ENCODE measurements at places on chromosomes 5 and 9.

DNA sequence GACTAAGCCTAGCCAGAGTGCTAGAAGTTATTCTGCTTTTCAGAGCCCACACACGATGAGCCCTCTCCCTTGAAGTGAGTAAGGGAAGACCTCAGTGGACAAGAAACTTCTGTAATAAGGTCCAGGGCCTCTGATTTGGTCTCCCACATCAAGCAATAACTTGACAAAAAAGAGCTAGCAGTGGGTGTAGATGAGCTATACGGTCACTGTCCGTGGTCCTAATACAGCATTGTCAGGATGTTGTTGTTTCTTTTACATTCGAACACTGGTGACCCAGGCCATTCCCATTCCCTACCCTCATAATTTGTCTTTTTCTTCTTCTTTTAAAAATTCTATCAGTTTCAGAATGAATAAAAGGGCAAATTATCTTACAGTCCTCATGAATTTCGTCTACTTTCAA, 5.2 kb downstream of the PCSK1 start:
- no peak for DNase-seq

- no peak for DNase-seq
These were observed 145.1 kb downstream of the NXNL2 start for GRCh38 chr9:88680041-88680440.

DNA sequence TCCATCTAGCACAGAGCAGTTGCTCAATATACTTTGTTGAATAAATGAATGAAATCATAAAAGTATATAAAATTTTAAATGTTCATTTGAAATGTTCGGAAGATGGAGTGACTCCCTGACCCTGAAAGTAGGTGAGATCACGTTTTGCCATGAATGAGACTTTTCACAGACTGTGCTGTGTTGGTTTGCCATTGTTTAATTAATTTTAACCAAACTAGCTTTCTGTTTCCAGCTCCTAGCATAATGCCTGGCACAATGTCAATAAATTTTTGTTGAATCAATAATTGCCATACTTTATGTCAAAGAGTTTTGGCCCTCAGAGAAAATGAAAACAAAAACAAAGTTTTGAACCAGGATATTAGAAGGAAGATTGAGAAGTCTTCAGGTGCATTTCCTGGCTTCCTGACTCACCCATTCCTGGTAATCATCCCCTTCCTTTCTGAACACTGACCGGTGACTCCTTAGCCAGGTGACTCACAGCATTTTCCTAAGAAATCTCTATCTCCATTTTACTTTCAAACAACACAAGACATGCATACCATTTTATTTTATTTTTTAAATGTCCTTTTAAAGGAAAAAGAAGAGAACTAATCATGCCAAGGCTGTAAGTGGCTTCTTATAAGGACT, 15.1 kb downstream of the SLC28A3 start:
- DNase-seq = no peak

- DNase-seq = no peak
These were observed 460.4 kb downstream of the CDH9 start for GRCh38 chr5:26578002-26578401.

GRCh38 chr9:14372437-14373335, 58.7 kb upstream of the NFIB start:
- no peak for DNase-seq

GRCh38 chr5:53343187-53343586, 137.2 kb upstream of the FST start:
- DNase-seq = no peak

DNA sequence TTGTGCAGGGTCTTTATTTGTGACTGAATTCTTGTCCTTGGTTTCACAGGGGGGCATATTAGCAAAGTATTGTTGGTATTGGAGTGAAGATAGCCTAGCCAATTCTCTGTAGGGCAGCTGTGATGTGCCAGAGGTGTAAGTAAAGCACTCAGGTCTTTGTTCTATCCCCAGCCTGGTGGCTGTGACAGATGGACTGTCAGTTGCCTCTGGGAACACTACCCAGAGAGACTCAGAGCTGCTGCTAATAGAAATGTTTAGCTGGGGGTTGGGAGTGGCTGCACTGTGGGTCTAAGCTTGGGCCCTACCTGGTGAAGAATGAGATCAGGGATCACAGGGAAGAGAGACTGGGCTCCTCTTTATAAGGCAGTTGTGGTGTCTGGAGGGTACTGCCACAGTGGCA, 1006.5 kb upstream of the TYRP1 start:
- no peak for DNase-seq

- no peak for DNase-seq
These were observed 224.6 kb downstream of the GAS1 start for GRCh38 chr9:86722706-86723075.

DNA sequence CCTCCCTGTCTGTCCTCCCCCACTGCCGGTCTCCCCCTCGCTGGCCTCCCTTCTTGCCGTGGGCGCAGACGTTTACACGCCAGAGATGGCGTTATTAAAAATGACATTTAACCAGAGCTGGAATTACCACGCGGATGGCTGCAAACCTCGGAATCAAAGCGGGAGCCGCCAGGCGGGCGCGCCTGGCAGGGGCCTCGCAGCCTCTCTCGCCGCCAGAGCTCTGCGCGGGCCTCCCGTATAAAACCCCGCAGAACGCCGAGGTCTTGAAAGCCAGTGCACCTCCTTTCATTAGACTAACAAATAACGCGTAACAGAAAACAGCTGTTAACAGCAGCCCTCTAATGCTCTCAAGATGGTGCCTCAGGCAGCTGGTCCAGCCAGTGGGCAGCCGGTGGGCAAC, 10.2 kb downstream of the PRRX2 start:
- DNase-seq = no peak

- no peak for DNase-seq
These were observed 255.6 kb downstream of the NFIB start for GRCh38 chr9:14058325-14058688.

- DNase-seq = no peak
These were observed 26.2 kb downstream of the SHB start for GRCh38 chr9:38042626-38043357.

DNA sequence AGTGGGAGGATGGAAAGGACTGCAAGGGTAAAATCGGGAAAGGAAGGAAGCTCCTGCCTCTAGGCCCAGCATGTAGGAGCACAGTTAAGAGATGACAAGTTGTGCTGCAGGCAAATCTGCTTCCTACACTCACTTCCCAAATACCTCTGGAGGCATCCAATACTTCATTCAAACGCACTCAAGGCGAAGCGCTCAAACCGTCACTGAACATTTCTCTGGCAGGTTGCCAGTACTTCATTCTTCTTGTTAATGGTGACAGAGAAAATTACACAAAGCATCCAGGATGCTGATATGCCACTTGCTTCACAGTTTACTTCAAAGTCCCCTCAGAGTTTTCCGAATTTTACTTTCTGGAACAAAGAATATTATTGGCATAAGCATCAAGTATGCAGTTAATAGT, 59.8 kb downstream of the NREP start:
- no peak for DNase-seq

GRCh38 chr5:41527201-41527779, 16.9 kb upstream of the PLCXD3 start:
- DNase-seq = no peak

GRCh38 chr9:101751895-101752294, 13.4 kb upstream of the GRIN3A start:
- no peak for DNase-seq

GRCh38 chr5:157596487-157596886, 20.9 kb upstream of the ADAM19 start:
- no peak for DNase-seq

DNA sequence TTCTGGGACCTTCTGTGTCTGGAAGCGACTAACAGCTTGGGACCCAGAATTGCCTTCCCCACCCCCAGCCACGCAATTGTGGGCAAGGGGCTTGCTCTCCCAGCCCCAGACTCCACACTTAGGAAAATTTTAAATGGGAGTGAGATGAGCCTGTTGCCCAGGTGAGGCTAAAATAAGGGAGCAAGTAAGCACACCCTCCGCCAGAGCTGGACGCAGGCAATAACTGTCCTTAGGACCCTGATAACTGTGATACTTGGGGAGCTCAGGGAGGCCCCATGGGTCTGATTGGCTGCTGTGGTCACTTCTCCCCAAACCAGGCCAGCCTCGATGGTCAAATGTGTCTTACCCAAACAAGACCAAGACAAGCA, 13.3 kb downstream of the ABO start:
- no peak for DNase-seq

DNA sequence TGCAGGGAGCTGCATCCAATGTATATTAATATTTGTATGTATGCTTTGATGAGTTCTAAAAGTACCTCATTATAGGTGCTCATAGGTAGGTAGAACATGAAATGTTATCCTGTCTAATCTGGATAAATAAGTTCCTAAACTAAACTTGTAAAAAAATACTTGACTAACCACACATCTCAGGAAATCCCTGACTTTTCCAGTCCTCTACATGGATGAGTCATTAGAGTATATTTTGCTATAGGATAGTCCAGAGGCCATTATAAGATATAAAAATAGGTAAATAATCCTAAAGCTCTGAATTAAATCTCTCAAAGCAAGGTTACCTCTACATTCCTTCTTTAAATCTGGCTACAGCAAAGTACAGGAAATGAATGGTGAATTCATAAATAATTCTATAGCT, 404.3 kb downstream of the RAB3C start:
- DNase-seq = no peak

- DNase-seq = no peak
These were observed 8.1 kb upstream of the MOB3B start for GRCh38 chr9:27537756-27538155.

GRCh38 chr9:131545003-131545785, at the start of gene PRRT1B:
TSS of gene PRRT1B (plus strand) at chr9:131545523. CDS start at chr9:131545616, 93 bp downstream.
- no peak for DNase-seq

GRCh38 chr5:6424110-6424659, 24.5 kb upstream of the UBE2QL1 start:
- DNase-seq = no peak

DNA sequence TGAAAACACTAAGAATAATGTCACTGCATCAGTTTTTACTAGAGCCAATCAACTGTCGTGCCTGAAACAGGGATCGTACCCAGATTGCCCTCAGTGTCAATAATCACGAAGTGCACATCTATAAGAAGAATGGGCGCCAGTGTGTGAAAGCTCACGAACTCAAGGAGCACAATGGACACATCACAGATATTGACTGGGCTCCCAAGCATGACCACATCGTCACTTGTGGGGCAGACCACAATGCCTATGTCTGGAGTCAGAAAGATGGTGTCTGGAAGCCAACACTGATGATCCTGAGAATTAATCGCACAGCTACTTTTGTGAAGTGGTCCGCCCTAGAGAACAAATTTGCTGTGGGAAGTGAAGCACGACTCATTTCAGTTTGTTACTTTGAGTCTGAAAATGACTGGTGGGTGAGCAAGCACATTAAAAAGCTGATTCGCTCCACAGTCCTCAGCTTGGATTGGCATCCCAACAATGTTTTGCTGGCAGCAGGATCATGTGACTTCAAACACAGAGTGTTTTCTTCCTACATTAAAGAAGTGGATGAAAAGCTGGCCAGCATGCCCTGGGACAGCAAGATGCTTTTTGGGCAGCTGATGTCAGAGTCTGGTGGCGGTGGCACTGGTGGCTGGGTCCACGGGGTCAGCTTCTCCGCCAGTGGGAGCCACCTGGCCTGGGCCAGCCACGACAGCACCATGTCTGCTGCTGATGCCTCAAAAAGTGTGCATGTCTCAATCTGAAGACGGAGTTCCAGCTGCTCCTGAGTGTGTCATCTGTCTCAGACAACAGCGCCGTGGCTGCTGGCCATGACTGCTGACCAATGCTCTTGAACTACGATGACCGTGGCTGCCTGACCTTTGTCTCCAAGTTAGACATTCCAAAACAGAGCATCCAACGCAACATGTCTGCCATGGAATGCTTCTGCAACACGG, 32.2 kb downstream of the NSA2 start:
- DNase-seq = no peak

- no peak for DNase-seq
These were observed 223.3 kb downstream of the NDUFS4 start for GRCh38 chr5:53783624-53784228.

- no peak for DNase-seq
These were observed 149.6 kb downstream of the ASTN2 start for GRCh38 chr9:117265253-117265652.

- DNase-seq = no peak
These were observed 36.7 kb upstream of the ORM1 start for GRCh38 chr9:114286146-114286679.

DNA sequence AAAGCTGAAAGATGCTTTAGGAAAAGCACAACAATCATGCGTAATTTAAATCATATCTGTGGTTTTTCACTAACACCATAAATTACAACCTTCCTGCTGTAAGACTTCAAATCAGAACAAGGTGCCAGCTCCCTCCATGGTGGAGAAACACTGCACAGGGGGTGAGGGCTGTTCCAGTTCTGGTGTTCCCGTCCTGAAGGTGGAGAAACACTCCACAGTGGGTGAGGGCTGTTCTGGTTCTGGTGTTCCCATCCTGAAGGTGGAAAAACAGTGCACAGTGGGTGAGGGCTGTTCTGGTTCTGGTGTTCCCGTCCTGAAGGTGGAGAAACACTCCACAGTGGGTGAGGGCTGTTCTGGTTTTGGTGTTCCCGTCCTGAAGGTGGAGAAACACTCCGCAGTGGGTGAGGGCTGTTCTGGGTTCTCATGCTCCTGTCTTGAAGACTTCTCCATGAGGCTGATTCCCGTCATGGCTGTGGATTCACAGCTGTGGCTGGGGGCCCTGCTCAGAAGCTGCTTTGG, 12.9 kb downstream of the PLEKHG4B start:
- no peak for DNase-seq

GRCh38 chr5:150656191-150657132, 4.6 kb upstream of the MYOZ3 start:
- peak; percentile 48 for DNase-seq

DNA sequence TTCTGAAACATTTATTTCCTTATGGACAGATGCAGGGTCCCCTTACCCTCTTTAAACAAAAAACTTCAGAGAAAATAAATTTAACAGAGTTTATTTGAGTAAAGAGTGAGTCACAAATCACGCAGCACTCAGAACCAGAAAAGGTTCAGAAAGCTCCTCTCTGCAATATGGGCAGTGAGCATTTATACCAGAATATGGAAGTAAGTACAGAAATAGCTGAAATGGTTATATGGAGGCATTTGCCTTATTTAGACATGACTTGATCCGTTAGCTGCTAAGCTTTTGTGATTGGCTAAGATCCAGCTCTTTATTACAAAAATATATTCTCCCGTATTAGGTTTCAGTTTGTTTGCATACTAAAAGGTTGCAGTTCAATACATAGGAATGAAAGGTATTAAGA, 1554.1 kb downstream of the EFNA5 start:
- no peak for DNase-seq

- no peak for DNase-seq
These were observed 62.8 kb upstream of the FCN1 start for GRCh38 chr9:134980516-134980915.

DNA sequence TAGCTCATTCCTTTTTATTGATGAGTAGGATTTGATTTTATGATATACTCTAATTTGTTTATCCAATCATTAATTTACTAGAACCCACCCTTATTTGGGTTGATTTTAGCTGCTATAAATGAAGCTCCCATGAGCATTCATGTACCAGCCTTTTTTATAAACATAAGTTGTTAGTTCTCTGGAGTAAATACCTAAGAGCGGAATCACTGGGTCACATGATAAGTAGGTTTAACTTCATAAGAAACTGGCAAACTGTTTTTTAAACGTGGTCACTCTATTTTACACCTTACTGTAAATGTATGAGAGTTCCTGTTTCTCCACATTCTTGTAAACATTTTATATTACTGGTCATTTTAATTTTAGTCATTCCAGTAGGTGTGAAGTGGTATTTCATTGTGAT, 364.6 kb downstream of the NPR3 start:
- no peak for DNase-seq
